Colonic mucosa (tissue), 4 donors: ENCODE measurements at places on chromosomes 1 and 21. TPM values are rescaled to one million over a fixed set of nuclear protein-coding genes. Genes with fewer than 3 reads are reported as not detected.
A peak's percentile ranks its signal among the peaks of the same experiment; 100 is the strongest.

BMP8A gene
- total RNA-seq = 1.4 TPM

HSD3B2 gene
- 27.2 TPM for total RNA-seq

NUF2 gene
- 17.6 TPM for total RNA-seq

MIXL1 gene
- total RNA-seq = not detected

LORICRIN gene
- total RNA-seq = not detected

SPRR2G gene
- total RNA-seq = not detected

NPL gene
- 8.5 TPM for total RNA-seq

ASTN1 gene
- total RNA-seq = 0.15 TPM

DNA sequence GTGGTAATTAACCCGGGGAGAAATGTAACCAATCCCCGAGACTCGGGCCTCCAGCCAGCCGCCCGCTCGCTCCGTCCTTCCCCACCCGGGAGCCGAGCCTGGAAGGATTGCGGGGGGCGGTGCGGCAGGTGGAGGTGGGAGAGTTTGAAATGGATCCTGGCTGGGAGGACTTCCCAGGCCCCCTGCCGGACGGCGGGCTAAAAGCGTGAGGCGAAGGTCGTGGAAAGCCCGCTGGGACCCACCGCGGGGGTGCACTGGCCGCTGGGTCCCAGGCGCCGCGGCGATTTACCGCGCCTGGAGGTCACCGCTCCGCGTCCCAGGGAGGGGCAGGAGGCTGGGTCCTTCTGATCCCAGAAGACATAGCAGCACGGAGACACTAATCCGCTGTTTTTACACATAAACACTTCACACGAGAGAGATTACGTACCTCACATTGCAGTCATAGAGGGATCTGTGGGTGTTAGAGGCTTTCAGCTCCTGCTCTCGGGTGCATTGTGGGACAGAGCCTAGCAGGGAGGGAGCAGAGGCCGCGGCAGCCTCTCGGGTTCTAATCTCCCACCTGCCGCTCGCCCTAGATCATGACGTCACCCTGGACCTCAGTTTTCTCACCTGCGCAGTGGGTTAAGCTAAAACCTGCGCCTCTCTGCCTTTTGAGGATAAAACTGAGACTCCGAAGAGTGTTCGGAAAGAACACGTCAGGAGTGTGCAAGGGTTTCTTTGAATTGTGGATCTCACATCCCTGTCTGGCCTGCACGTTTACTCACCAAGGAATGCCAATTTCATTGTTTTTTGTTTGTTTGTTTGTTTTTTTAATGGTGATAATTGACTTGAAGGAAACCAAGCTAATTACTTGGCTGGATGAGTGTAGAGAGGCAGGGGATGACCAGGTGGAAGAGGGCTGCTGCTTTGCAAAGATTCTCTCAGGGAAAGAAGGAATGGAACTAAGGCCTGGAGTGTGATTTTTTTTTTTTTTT, 17.1 kb upstream of the TMEM9 start:
- H3K4me1 ChIP-seq = no peaks in the 10 kb centered on the region
- H3K27me3 ChIP-seq = no peaks in the 10 kb centered on the region
- peak overlapping the region; percentile 94 for H3K27ac ChIP-seq

GRCh38 chr1:234638832-234639799, 29.1 kb upstream of the IRF2BP2 start:
- H3K27ac ChIP-seq = peak overlapping the region; percentile 30
- peak; percentile 42 for DNase-seq
- no peaks in the 10 kb centered on the region for H3K27me3 ChIP-seq
- H3K36me3 ChIP-seq = no peaks in the 10 kb centered on the region
- H3K4me3 ChIP-seq = no peak overlapping the region
- H3K4me1 ChIP-seq = no peaks in the 10 kb centered on the region

DNA sequence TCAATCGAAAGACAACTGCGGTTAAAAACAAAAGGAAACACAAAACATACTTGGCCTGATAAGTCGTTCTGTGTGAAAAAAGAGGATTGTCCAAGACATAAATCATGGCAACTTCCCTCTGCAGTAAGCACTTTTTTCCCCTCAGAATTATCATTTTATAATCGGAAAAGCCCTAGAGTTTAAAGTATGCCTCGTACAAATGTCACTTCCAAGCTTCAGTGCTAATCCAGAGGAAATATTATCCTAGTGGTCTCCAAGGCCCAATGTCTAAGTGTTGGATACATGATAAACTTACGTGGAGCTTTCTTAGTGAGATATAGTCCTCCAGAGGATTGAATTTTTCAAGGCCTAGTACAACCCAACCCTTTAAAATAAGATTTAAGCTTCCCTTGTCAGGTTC, 11.2 kb upstream of the NTMT2 start:
- H3K4me3 ChIP-seq = no peak overlapping the region
- H3K27ac ChIP-seq = no peak overlapping the region
- DNase-seq = no peak
- no peaks in the 10 kb centered on the region for H3K36me3 ChIP-seq
- no peaks in the 10 kb centered on the region for H3K27me3 ChIP-seq

GRCh38 chr1:56464294-56464693, 115.1 kb downstream of the PLPP3 start:
- no peaks in the 10 kb centered on the region for H3K4me1 ChIP-seq
- no peaks in the 10 kb centered on the region for H3K27me3 ChIP-seq
- H3K4me3 ChIP-seq = no peak overlapping the region

GRCh38 chr1:93681101-93681988, at the start of gene BCAR3:
BCAR3 (minus strand) TSS chr1:93681837; CDS start chr1:93674930, 6,907 bp downstream.
- H3K36me3 ChIP-seq = no peaks in the 10 kb centered on the region
- H3K27ac ChIP-seq = peak within 1 kb of the TSS; percentile 60
- H3K27me3 ChIP-seq = no peaks in the 10 kb centered on the region
- H3K4me3 ChIP-seq = peak within 1 kb of the TSS; percentile 81
- no peaks in the 10 kb centered on the region for H3K4me1 ChIP-seq

GRCh38 chr1:11708554-11709350, 17.2 kb downstream of the DRAXIN start:
- H3K27ac ChIP-seq = no peak overlapping the region
- H3K4me3 ChIP-seq = no peak overlapping the region
- DNase-seq = no peak
- H3K27me3 ChIP-seq = no peaks in the 10 kb centered on the region
- H3K36me3 ChIP-seq = no peaks in the 10 kb centered on the region
- H3K4me1 ChIP-seq = no peaks in the 10 kb centered on the region

DNA sequence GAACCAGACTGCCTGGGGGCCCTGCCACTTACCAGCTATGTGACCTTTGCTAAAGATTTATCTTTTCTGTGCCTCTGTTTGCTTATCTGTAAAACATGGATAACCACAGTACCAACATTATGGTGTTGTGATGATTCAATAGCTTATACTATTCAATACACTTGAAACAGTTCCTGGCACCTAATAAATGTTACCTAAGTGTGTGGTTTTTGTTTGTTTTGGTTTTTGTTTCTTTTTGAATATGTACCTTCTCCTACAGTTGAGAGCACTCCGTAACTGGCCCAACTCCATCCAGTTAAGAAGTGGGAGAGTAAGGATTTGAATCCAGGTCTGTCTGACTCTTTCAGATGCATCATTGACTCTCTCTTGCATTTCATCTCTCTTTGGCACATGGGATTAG, 125.8 kb upstream of the C8B start:
- no peak overlapping the region for H3K4me3 ChIP-seq
- no peak for DNase-seq
- no peak overlapping the region for H3K27ac ChIP-seq
- no peaks in the 10 kb centered on the region for H3K27me3 ChIP-seq
- no peaks in the 10 kb centered on the region for H3K36me3 ChIP-seq
- no peaks in the 10 kb centered on the region for H3K4me1 ChIP-seq

DNA sequence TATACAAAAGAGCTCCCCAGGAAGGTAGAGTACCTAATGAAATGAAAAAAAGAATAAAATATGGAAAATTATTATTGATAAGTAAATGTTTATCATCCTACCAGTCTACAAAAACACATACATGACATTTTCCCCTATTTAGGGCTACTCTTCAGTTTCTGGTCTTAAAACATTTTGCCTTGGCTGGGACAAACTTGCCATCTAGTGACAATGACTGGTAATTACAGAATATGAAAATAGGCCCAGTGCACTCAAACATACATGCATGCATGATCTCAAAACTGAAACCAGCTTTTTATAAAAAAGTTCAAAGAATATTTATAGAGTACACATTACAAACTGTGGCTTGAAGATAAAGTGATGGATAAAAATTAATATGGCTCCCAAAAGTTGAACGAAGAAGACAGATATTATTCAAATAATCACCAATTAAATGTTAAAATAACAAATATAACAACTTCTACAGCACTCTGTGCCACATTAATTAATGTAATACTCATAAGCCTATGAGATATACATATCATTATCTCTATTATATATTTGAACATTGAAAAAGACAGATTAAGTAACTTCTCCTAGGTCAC, 10.5 kb upstream of the RNPC3 start:
- DNase-seq = no peak
- no peaks in the 10 kb centered on the region for H3K27me3 ChIP-seq
- H3K27ac ChIP-seq = no peak overlapping the region
- H3K4me3 ChIP-seq = no peak overlapping the region
- no peaks in the 10 kb centered on the region for H3K36me3 ChIP-seq

DNA sequence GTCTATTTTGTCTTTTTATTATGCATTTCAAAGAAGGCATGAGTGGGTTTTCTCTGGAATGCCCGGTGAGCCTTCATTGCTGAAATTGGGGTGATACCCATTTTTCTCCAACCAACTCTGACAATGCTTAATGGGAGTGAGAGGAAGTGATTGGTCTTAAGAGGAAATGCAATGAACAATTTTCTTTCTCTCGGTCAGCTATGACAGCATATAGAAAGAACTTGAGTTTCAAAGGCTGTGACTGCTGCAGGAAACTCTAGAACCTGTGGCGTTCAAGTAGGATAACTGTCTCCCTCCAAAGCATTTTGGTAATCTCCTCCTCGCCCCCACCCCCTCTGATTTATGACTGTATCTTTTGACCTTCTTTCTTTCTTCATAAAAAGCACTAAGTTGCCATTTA, 155.9 kb downstream of the LYPLAL1 start:
- H3K4me1 ChIP-seq = no peaks in the 10 kb centered on the region
- H3K27me3 ChIP-seq = no peaks in the 10 kb centered on the region

DNA sequence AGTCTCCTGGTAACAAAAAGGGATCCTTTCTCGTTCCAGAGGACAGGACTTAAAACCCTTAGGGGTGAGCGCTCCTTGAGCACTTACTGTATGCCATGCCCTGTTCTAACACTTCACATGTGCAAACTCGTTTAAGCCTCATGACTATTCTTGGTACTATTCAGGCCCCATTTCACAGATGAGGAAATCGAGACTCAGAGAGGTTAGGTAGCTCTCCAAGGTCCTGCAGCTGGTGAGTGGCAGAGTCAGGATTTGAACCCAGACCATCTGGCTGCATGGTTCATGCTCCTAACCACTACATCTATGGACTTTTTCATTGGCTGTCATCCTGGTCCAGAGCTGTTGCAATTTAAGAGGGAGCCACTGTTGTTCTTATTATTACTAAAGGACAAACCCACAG, 46.7 kb upstream of the WNT4 start:
- H3K4me3 ChIP-seq = no peak overlapping the region
- DNase-seq = no peak
- no peaks in the 10 kb centered on the region for H3K36me3 ChIP-seq
- no peaks in the 10 kb centered on the region for H3K4me1 ChIP-seq

DNA sequence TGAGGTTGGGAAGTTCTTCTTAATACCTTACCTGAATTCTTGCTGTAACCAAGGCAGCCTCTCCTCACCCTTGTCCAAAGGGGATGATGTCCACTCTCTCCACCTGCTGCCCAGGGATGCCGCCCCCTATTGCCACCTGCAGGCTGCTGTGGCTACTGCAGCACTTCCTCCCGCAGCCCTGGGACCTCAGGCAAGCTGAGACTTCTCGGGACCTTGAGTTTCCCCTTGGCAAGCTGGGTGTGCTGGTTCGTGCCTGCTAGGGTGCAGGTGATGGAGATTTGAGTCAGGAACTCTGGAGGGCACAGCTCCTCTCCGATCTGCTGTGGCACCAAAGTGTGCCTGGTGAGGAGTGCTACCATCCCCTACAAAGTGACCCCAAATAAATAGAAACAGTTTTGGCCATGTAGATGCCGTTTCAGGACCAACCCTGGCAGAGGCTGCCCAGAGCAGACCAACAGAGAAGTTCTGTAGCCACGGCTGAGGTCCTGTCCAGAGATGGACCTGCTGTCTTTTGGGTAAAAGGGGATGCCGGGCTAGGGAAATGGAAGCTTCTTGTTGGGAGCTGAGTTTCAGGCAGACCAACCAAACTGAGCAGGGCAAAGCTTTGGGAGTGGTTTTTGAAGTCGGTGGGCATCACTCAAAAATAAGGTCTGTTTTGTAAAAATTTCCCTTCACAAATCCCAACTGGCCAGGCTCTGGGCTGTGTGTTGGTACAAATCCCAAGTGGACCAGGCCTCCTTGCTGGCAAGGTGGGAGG, 31.7 kb downstream of the RUNX3 start:
- DNase-seq = peak; percentile 66
- H3K27me3 ChIP-seq = no peaks in the 10 kb centered on the region
- no peaks in the 10 kb centered on the region for H3K4me1 ChIP-seq
- H3K36me3 ChIP-seq = no peaks in the 10 kb centered on the region
- H3K4me3 ChIP-seq = no peak overlapping the region

DNA sequence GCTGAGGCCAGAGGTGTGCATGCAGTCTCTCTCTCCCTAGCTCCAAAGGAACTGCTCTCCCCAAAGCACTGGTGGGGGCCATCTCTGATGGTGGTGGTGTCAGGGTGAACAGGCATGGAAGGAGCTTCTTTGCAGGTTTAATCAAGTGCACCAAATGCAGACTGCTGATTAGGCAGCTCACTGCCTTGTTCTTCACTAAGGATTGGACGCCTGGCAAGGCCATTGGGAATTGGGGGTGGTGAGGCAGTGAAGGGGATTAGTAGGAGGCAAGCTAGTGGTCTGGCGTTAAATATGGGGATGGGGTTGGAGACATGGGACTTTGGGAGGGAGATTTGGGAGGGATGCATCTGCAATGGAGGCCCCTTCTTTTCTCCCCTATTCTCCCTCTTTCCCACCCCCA, 1.5 kb downstream of the CACNA1E start:
- no peak for DNase-seq
- H3K27ac ChIP-seq = no peak overlapping the region
- H3K4me1 ChIP-seq = no peaks in the 10 kb centered on the region
- no peak overlapping the region for H3K4me3 ChIP-seq
- peaks cover 47% of the 10 kb centered on the region for H3K27me3 ChIP-seq
